ENCODE measurements at places on chromosomes 6 and 20.

- DNase-seq = no peak
These were observed 166.1 kb upstream of the OPRM1 start for GRCh38 chr6:153872946-153873345.

GRCh38 chr6:44833248-44833647, 445.7 kb downstream of the CDC5L start:
- DNase-seq = no peak

DNA sequence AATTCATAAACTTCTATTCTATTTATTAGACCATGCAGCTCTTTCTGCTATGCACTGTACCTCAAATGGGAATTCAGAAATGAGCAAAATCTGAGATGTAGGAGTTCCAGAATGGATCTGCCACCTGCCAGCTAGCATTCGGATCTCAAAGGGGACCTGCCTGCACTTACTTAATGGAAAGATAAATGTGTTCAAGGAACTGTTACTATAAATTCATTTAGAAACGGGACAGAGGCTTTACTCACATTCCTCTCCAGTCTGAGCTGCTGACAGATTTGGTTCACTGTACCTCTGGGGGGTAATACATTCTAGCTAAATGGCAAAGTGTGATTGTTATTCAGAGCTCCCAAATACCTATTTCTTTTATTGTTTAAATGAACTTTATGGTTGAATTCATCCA, 384.1 kb downstream of the GRIK2 start:
- DNase-seq = no peak

DNA sequence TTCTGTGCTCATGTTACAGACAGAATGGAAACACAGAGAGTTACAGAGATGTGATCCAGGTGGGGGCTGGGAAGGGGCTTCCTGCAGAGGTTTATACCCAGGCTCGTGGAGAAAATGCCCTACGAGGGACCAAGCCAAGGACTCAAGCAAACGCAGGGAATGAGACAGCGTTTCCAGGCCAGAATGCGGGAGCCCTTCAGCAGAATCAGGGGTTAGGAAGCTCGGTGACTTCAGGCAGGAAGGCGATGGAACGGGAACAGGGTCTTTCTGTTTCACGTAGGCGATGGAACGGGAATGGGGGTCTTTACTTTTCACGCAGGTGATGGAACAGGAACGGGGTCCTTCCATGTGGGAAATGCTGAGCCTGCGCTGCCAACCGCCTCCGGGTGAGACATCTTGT, 82.6 kb downstream of the THBS2 start:
- DNase-seq = no peak

- no peak for DNase-seq
These were observed 696 bp upstream of the SUPT3H start for GRCh38 chr6:45378334-45378926.

- DNase-seq = no peak
These were observed 344.8 kb downstream of the THBS2 start for GRCh38 chr6:168908887-168909286.

GRCh38 chr6:166058064-166058739, 109.4 kb downstream of the TBXT start:
- DNase-seq = no peak

DNA sequence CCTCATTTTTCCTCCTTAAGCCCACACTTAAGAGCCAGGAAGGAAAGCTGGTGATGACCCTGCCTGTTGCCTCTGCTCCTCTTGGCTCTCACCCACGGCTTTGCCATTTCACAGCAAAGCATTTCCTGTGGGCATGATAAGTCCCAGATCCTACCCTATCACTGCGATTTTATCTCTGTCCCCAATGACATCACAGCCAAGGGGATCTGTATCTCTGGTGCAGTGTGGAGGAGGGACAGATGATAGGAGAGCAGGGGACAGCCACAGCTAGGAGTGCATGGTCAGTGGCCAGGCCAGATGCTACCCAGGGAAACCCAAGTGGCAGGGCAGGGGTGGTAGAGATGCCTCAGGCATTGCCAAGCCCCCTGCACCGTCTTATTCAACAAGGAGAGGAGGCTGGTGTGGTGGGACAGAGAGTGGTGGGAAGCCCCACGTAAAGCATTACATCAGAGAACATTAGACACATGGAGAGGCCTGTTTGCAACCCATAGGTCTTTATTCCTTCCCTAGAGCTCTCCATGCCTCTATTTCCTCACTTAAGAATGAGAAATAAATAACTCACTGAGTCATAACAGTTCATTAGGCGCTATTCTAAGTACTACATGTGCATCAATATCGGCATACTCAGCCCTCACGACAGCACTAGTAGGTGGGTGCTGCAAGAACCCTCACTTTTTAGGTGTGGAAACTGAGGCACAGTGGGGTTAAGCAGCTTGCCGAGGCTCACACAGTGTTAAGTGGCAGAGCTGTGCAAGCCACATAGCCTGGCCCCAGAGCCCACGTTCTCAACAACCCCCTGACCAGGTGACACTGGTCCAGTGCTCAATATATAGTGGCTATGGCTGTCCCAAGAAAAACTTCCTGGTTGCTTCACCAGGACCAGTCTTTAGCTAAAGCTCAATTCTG, 4.6 kb downstream of the TFEB start:
- no peak for DNase-seq

GRCh38 chr6:43931201-43931600, 161.2 kb downstream of the VEGFA start:
- DNase-seq = no peak

Data from activated CD4-positive, CD25-positive, alpha-beta regulatory T cell (primary cell).